ENCODE measurements at places on chromosomes 4 and X.

- DNase-seq = no peak
Observed at GRCh38 chr4:182513587-182514291, 270.5 kb downstream of the TENM3 start.

- no peak for DNase-seq
Observed at GRCh38 chr4:6549445-6549844, 25.5 kb upstream of the MAN2B2 start.

DNA sequence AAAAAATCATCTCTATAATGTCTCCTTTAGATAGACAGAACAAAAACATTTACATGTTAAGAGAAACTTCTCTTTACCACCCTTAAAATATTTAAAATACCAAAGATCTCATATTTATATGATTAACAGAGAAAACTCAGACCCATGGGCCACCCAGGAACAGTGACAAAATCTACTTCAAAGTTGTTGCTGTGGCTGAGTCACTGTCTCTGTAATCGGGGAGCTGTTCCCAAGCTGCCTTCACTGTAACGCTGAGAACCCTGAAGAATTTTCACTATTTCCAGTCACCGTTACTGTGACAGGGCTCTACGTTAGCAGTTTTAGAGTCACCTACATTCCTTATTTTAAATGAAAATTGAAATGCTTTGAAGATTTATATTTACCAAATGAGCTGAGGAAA lies 9.0 kb upstream of the DAPP1 start:
- DNase-seq = no peak

DNA sequence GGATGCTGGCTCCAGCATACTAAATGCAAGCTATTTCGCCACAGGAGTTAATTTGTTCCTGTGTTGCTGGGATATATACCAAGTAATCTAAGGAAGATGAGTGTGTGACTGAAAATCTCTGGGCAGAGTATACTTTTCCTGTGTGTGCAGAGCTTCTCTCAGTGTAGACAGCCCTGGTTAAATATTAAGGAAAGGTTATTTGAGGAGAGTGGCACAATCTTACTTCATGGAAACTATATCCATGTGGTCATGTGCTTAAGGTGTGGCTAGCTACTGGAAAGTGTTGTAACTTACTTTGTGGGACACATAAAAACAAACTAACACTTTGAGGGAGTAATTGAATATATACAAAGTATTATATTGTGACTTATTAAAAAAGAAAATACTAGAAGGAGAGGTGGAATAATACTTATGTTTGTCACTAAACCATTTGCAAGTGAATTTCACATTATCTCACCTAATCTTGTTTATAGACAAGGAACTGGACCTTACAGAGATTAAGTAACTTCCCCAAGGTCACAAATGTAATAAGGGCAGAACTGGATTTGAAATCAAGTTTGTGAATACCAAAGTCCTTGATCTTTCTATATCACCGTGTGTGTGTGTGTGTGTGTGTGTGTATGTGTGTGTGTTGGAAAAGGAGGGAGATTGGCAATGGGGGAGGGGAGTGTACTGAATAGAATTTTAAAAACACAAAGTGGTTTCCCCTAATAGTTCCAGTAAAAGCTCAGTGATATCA lies 408.2 kb upstream of the NR3C2 start:
- no peak for DNase-seq

All from GM18507 (cell line).